ENCODE measurements at places on chromosomes 4 and X.

DNA sequence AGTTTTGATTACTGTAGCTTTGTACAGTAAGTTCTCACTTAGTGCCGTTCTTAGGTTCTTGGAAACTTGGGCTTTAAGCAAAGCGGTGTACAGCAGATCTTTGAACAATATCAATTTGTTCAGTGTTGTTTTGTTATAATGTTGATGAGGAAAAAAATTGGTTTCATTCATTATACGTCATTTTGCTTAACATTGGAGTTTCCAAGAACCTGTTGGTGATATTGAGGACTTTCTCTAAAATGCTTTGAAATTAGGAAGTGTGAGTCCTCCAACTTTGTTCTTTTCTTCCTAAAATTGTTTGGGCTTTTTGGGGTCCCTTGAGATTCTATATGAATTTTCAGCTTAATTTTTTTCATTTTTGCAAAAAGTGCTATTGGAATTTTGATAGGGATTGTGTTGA lies 49.1 kb downstream of the STAG2 start:
- DNase-seq = no peak

DNA sequence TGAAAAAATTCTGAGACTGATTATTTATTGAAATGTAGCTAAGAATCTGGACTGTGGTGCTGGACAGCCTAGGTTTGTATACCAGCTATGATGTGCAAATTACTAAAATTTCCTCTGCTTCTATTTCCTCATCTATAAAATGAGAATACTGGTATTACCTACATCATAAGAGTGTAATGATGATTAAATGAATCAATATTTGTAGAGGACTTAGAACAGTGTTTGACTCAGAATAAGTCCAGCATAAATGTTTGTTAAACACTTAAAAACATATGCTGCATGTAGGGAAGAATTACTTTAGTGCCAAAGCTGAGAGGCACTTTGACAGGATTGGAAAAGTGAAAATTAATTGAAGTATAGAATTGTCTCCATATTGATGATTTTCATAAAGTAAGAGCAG lies 55.3 kb upstream of the TMPRSS11F start:
- DNase-seq = no peak

DNA sequence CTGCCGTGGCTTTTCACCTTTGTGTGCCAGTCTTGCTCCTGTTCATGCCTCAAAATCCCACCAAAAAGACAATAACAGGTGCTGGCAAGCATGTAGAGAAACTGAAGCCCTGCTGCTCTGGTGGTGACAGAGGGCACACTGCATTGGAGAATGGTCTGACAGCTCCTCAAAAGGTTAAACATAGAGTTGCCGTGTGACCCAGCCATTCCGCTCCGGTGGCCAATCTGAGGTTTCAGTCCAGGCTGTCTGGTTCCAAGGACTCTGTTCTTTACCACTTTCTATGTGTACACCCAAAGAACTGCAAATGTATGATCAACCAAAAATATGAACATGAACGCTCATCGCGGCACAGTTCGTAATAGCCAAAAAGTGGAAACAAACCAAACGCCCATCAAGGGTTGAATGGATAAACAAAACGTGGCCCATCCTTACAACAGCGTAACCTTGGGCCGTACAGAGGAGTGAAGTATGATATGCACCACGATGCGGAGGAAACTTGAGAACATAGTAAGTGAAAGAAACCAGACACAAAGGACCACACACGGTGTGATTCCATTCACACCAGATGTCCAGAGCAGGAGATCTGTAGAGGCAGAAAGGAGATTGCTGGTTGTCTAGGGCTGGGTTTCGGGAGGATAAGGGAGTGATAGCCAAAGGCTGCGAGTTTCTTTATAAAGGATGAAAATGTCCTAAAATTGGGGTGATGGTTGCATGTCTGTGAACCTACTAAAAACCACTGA lies 33.6 kb upstream of the WFS1 start:
- DNase-seq = no peak

- no peak for DNase-seq
These were observed 122.9 kb upstream of the GPC4 start for GRCh38 chrX:133538148-133538547.

DNA sequence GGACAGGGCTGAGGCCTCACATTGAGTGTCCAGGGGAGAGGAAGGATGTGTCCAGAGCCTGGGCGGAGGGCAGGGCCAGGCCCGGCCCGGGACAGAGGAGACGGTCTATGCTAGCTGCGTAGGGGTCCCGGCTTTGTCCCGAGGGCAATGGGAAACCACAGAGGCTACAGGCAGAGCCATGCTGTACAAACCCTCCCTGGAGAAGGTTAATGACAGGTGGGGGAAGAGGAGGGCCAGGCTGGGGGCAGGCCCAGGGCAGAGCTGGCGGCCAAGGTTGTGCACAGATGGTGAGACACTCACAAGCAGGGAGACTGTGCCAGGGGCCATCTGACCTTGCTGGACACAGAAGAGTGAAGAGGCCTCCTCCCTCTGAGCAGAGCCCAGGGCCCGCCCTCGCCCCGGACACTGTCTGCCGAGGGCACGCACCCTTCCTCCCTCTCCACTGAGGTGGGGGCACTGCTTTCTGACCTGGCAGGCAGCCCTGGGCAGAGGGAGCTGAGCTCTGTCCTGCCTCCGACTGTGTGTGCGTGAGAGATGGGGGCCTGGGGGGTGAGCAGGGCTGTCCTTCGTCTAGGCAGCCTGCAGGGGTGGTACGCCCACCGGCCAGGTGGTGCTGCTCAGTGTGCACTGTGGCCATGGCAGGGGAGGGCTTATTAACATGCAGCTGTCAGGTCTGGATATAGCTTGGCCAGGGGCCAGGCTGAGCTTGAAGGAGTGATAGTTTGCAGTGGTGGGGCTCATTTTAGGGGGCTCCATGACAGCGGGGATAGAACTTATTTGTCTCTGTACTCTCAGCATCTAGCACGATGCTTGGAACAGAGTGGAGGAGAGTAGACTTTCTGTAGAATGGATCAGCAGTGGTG lies 75.7 kb upstream of the LRPAP1 start:
- DNase-seq = no peak

- peak; percentile 3 for DNase-seq
These were observed 61.9 kb upstream of the LAS1L start for GRCh38 chrX:65596270-65597034.

DNA sequence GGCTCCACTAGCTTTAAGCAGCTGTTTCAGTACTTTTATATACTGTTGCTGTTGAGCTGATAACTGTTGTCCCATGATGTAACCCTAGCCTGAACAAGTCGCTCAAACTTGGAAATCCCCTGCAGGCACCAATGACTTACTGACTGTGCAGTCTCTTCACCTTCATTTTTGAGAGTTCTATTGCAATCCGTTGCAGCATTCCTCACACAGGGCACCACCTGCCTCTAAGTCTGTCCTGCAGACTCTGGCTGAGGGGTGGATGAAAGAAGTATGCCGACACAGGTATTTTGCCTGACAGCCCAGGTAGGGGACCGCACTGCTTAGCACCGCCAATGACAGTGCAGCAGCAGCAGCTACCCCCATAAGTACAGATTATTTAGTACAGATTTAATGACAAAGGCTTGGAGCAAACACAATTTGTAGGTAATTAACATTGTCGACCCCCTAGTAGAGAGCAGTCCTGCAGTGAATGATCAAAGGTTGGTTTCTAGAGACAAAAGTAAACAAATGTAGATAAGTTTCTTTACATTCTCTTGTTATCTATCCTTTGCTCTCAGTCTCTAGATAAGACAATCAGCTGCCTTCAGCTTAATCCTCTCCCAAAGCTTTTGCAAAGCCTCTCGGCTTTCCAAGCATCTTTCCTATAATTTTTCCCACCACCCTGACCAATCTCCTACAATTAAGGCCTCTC lies 205.0 kb downstream of the PABPC4L start:
- DNase-seq = no peak

DNA sequence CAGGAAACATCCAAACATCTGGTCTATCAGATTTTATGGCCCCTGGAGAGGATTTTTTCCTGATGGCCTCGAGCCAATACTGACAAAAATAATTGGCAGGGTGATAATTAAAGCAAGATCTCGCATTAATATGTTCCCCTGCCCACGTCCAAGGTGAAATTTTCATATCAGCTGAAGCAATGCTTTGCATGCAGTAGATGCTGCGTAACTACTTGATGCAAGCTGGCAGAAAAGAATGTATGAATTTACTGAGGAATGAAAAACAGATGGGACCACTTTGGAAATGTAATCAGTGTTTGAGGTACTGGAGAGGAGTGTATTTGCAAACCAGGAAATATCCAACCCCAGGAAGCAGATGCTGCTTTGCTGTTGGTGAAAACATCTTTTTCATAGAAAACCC lies 36.8 kb upstream of the REST start:
- no peak for DNase-seq
